ENCODE measurements at places on chromosomes 13 and 19.

DNA sequence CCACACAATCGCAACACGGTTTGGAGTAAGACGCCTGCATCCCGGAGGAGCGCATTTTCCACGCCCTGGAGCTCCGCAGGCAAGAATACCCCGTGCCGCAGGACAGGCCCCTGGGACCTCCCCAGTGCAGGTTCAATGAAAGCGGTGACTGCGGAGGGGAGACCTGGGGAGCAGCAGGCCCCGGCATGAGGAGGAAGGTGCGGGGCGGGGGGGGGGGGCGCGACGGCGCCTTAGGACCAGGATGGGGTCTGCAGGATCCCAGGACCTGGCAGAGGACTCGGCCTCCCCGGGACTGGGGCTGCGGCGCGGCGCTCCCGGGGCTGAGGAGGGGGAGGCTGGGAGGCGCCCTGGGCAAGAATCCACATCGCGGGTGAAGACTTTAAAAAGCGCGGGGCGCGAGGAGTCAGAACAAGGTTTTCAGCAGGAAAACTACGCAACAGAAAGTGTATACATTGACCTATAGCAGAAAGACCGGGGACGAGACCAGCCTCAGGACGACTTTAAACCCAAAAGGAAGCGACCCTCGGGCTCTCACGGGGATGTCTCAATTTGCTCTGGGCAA is 432 bp downstream of the ZNF611 start:
- DNase-seq: no peak

GRCh38 chr13:22776394-22777186 is 404.2 kb upstream of the SGCG start:
- no peak for DNase-seq

GRCh38 chr13:52109116-52109670 is 19.7 kb downstream of the NEK5 start:
- DNase-seq: no peak

DNA sequence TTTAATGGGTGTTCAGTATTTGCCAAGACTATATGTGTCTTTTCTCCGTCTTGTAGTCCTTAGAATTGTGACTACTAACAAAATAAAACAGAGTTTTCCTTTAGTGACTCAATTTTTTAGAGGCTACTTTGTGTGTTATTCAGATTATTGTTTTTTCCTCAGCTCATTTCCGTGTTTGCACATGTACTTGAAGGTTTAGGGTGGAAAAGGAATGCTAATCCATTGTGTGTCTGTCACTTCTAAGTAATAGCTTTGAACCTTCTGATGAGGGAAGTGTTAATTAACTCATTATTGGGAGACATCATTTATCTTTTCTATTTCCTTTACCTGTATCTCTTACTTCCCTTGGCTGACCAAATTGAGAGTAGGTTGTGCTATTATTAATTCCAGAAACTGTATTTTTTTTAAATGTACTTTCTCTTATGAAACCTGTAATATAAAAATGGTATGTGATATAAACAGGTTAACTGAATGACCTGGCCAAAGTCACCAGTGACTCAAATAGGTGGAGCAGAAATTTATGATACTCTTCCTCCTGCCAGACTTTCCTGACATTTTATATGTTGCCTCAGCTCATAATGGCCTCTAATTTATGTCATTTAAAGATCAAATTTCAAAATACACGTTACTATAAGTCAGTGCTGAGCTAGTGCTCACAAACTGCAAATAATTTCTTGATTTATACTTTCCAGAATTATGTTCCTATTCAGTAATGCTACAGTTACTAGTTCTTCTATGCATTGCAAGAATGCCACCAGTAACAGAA is 88.8 kb downstream of the LMO7 start:
- no peak for DNase-seq

- DNase-seq: peak; percentile 75
Measured at GRCh38 chr19:47296036-47296435, 13.6 kb upstream of the C5AR1 start.

- DNase-seq: no peak
Measured at GRCh38 chr19:39968789-39969188, 2.2 kb upstream of the PSMC4 start.
